ENCODE measurements at places on chromosomes 11 and 22.

DNA sequence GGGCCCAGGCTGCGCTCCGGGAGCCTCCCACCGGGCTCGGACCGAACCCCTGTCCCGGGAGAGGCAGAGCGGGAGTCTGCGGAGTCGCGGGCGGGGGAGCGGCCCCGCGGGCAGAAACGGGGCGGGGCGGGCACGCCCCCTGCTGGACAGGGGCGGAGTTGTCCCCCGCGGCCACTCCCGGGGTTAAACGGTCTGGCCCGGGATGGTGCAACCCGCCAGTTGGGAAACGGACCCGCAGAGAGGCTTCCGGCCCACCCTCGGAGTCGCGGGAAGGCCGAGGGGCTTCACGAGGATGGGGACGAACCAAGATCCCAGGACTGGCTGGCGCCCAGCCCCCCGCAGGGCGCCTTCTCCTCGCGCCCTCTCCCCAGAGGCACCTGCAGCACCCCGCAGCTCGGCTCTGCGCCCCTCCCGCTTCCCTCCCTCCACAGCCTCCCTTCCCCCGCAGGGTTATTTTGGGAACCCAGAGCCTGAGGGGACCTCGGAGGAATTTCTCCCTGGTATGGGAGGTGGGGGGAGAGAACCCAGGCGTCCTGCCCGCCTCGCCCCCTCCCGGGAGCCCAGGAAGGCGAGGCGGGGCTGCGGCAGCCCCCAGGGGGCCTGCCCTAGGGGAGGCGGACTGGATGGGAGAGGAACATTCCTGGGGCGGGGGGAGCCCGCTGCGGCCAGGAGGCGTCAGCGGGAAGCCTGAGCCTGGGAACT is 902 bp downstream of the RASGRP2 start:
- DNase-seq: peak; percentile 11

DNA sequence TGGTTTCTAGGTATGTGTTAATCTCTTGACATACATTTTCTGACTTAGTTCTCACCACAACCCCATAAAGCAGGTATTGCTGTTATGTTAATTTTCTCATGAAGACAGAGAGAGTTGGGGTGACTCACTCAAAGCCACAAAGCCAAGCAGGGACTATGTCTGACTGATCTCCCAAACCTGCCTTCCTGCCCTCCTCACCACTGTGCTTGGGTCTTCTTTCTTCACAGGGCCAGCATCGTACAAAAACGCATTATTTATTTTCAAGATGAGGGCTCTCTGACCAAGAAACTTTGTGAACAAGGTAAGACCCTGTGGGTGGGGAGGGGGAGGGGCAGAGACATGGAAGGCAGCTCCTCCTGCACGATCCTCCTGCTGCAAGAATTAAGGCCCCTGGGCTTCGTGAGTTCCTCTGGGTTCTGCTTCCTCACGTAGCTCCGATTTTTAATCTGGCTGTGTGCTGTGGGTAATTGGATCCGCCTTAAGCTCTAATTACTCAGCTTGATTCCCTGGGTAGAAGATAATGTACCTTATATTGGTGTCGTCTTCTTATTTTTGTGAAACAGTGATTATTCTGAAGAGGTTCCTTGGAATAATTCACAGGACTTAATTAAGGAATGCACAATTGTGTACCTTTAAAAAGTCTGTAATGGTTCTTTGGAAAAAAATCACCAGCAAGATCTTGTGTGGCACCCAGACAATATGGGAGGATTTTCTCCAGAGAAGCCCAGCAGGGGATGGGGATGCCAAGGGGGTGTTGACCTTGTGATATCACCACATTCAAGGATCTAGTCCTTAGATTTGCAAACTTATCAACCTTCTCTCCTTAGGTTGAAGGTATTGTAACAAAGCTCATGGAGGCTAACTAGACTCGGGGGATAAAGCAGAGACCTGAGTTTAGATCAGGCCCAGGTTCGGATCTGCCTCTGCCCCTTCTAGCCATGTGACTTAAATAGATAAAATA is 112.9 kb downstream of the SPON1 start:
- DNase-seq: peak; percentile 17

- DNase-seq: no peak
These were observed 139.4 kb downstream of the SPATA19 start for GRCh38 chr11:133705873-133706272.

- DNase-seq: no peak
These were observed 169.9 kb upstream of the CCDC90B start for GRCh38 chr11:83456075-83456474.

- peak; percentile 10 for DNase-seq
These were observed 5.6 kb downstream of the MAPK8IP1 start for GRCh38 chr11:45890886-45891550.

- DNase-seq: no peak
These were observed 761 bp upstream of the NXF1 start for GRCh38 chr11:62805961-62806441.

- no peak for DNase-seq
These were observed 105.1 kb downstream of the TENM4 start for GRCh38 chr11:79335681-79336080.

Data from HCEC 1CT (cell line).